ENCODE measurements at places on chromosomes 1 and 21.
A peak's percentile ranks its signal among the peaks of the same experiment; 100 is the strongest.

DNA sequence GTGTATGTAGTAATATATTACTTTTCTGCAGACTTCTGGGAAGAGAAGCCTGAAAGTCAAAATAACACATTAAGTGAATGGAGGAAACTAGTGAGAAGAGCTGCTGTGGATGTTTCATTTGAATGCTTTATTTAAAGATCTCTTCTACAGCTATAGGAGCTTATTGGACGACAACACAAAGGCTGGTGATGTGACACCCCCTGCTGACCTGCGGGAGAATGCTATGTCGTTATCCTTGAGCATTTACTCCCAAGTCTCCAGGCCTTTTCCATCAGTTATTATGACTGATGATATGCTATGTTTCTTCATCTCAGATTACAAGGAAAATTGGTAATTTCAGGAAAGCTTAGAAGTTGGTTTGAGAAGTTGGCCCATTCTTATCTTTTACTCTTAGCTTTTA is 22.3 kb upstream of the PLA2G4A start:
- no peaks in the 10 kb centered on the region for H3K27me3 ChIP-seq
- H3K4me3 ChIP-seq: no peak overlapping the region
- no peaks in the 10 kb centered on the region for H3K36me3 ChIP-seq
- no peak for DNase-seq

- H3K4me1 ChIP-seq: peaks cover 7% of the 10 kb centered on the region
- H3K27ac ChIP-seq: no peak overlapping the region
- H3K36me3 ChIP-seq: no peaks in the 10 kb centered on the region
- DNase-seq: no peak
Observed at GRCh38 chr1:5485968-5486696, 506.1 kb downstream of the NPHP4 start.

DNA sequence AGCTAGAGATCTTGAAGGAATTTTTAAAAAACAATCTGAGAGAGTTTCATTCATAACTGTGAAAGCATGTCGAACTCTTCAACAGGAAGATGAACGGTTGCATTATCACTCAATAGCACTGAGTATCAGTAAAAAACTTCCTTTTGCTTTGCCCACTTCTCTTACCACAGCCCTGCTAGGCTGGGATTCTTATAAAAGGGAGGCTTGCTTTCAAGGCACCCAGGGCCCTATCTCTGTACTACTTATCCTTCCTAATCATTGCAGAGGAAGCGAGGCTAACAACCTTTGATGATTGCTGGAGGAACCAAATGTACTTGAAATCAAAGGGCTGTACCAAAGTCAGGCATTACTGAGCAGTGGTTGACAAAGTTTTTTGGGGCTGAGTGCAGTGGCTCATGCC is 71.2 kb downstream of the SNRPE start:
- H3K4me3 ChIP-seq: no peak overlapping the region
- no peaks in the 10 kb centered on the region for H3K36me3 ChIP-seq
- peaks cover 2% of the 10 kb centered on the region for H3K4me1 ChIP-seq
- no peak overlapping the region for H3K27ac ChIP-seq
- peaks cover 21% of the 10 kb centered on the region for H3K27me3 ChIP-seq

GRCh38 chr1:65014321-65014720 is 48.0 kb upstream of the JAK1 start:
- peaks cover 24% of the 10 kb centered on the region for H3K4me1 ChIP-seq
- no peak overlapping the region for H3K4me3 ChIP-seq
- H3K27me3 ChIP-seq: no peaks in the 10 kb centered on the region
- H3K36me3 ChIP-seq: no peaks in the 10 kb centered on the region
- H3K27ac ChIP-seq: no peak overlapping the region

DNA sequence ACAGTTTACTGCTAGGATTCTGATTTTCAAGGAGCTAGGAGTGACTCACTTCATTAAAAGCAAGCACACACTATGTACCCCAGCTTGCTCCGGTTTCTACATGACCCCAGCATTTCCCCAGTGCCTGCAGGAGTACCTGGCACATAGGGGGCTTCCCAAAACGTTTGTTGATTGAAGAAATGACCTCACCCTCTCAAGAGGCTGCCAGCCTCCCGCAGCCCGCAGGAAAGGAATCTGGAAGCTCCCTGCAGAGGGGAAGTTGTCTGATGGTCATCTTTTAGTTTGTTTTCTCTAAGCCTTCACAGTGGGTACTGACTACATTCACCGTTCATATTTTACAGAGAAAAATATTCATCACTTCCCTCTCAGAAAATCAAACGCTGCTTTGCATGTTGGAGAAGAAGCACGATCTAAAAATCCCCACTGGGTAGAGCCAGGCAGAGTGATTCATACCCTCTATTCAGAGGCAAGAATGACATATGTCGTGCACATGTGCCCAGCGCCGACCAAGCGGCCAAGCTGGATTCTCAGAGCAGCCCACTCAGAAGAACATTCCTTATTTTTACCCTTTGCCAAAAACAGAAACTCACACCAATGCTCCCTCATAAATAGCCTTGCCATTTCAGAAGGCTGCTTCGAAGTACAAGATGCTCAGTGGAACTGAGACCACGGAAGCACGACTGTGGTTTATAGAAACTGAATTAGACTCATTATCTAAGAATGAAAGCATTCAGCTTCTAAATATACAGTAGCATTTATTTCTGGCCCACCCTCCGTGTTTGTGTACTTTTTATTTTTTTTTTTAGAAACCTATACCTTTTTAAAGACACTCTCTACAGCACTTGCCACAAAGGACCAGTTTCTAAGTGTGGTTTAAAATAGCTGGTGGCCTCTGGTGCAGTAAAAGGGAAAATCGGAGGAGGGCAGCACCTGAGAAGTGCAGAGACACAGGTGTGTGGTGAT is 143.2 kb downstream of the MIS18A start:
- no peaks in the 10 kb centered on the region for H3K4me1 ChIP-seq
- no peak overlapping the region for H3K27ac ChIP-seq
- no peak overlapping the region for H3K4me3 ChIP-seq
- peaks cover 18% of the 10 kb centered on the region for H3K27me3 ChIP-seq

GRCh38 chr1:33515112-33515511 is 42.7 kb downstream of the ZSCAN20 start:
- H3K27me3 ChIP-seq: peaks cover 44% of the 10 kb centered on the region
- no peaks in the 10 kb centered on the region for H3K36me3 ChIP-seq
- peaks cover 9% of the 10 kb centered on the region for H3K4me1 ChIP-seq
- no peak overlapping the region for H3K4me3 ChIP-seq
- DNase-seq: no peak
- H3K27ac ChIP-seq: no peak overlapping the region

GRCh38 chr1:174217787-174218574 is 58.7 kb downstream of the RABGAP1L start:
- H3K4me1 ChIP-seq: peaks cover 13% of the 10 kb centered on the region
- H3K27me3 ChIP-seq: no peaks in the 10 kb centered on the region
- H3K36me3 ChIP-seq: peaks cover 23% of the 10 kb centered on the region
- no peak overlapping the region for H3K27ac ChIP-seq

GRCh38 chr1:27958513-27958912 is 1.3 kb upstream of the XKR8 start:
- H3K4me1 ChIP-seq: peaks cover 23% of the 10 kb centered on the region
- DNase-seq: no peak
- H3K36me3 ChIP-seq: peaks cover 6% of the 10 kb centered on the region

DNA sequence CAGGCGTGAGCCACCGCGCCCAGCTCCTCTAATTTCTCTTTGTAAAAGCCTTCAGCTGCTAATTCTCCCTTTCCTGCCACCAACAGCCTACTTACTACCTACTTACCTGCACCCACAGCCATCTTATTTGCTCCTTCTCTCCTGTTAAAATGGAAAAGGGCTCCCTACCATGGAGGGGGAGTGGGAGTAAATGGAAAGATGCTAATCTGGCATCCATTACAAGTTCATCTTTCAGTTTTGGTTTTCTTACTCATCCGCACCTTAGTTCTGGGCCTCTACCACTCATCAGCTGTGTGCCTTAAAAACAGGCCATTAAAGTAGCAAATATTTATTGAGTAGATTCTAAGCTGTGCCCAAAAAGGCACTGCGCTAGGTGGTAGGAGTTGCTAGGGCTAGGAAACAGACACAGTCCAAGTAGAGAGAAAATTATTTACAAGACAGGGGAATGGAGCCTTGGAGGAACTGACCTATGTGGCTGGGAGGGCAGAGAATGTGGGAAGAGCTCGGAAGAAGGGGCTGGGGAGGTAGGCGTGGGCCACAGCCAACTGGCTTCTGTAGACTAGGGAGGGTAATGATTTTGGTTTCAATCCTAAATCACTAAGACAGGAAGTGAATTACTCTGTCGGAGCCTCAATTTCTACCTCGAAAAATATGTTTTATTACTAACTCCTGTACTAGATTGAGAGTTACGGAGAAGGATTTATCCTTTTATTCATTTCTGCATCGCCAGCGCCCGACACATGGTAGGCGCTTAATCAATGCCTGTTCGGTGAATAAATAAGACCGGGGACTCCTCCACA is 685 bp upstream of the DDI2 start:
- H3K4me1 ChIP-seq: peaks cover 39% of the 10 kb centered on the region
- DNase-seq: peak; percentile 42
- H3K36me3 ChIP-seq: peaks cover 34% of the 10 kb centered on the region
- H3K4me3 ChIP-seq: peak overlapping the region; percentile 91
- H3K27me3 ChIP-seq: no peaks in the 10 kb centered on the region

- no peak overlapping the region for H3K4me3 ChIP-seq
- DNase-seq: no peak
- H3K36me3 ChIP-seq: peaks cover 16% of the 10 kb centered on the region
Observed at GRCh38 chr1:246775531-246776385, 51.5 kb downstream of the SCCPDH start.

GRCh38 chr1:3821447-3821846 is 25.1 kb upstream of the LRRC47 start:
- no peak for DNase-seq
- H3K27me3 ChIP-seq: no peaks in the 10 kb centered on the region
- peaks cover 69% of the 10 kb centered on the region for H3K36me3 ChIP-seq
- no peak overlapping the region for H3K4me3 ChIP-seq
- H3K27ac ChIP-seq: no peak overlapping the region

DNA sequence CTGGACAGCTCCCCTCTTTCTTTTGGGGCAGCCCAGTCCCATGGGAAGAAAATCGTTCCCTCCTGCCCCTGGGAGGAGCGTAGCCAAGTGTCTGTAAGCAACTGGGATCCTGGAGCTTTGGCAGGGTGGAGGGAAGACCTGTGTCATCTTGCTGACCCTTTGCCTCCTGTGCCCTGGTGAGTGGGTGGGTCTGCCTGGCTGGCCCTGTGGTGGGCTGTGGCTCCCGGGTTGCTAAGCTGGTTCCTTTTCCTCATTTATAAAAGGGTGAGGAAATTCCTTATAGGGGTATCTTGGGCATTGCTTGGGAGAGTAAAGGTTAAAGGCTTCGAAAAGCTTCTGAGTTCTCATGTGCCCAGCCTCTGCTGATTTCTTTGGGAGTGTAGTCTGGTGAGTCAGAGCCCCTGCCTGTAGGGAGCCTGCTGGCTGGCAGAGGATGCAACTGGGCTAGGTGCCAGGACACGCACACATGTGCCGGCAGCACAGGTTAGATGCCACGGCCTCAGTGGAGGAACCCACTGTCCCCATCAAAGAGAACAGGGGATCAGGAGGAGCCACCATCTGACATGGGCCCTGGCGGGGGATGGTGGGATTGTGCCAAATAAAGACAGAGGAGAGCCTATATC is 85.2 kb downstream of the ARHGEF10L start:
- H3K27ac ChIP-seq: no peak overlapping the region
- no peaks in the 10 kb centered on the region for H3K4me1 ChIP-seq
- H3K27me3 ChIP-seq: peaks cover 5% of the 10 kb centered on the region
- DNase-seq: no peak
- H3K36me3 ChIP-seq: no peaks in the 10 kb centered on the region
- no peak overlapping the region for H3K4me3 ChIP-seq

GRCh38 chr1:175536921-175537320 is 206.5 kb downstream of the TNR start:
- H3K36me3 ChIP-seq: no peaks in the 10 kb centered on the region
- no peak for DNase-seq
- H3K4me3 ChIP-seq: no peak overlapping the region
- no peak overlapping the region for H3K27ac ChIP-seq
- no peaks in the 10 kb centered on the region for H3K4me1 ChIP-seq

- peaks cover 5% of the 10 kb centered on the region for H3K27me3 ChIP-seq
- no peaks in the 10 kb centered on the region for H3K36me3 ChIP-seq
- peak; percentile 12 for DNase-seq
- H3K27ac ChIP-seq: peak overlapping the region; percentile 40
- peaks cover 15% of the 10 kb centered on the region for H3K4me1 ChIP-seq
Observed at GRCh38 chr1:53552146-53552861, 93.1 kb downstream of the DMRTB1 start.

GRCh38 chr1:200780545-200781369 is 42.1 kb downstream of the CAMSAP2 start:
- H3K27ac ChIP-seq: no peak overlapping the region
- no peaks in the 10 kb centered on the region for H3K27me3 ChIP-seq
- no peaks in the 10 kb centered on the region for H3K4me1 ChIP-seq
- H3K36me3 ChIP-seq: peaks cover 15% of the 10 kb centered on the region
- no peak overlapping the region for H3K4me3 ChIP-seq

GRCh38 chr21:23690316-23690715 is 1917.0 kb downstream of the MRPL39 start:
- no peak overlapping the region for H3K4me3 ChIP-seq
- no peaks in the 10 kb centered on the region for H3K27me3 ChIP-seq
- H3K4me1 ChIP-seq: no peaks in the 10 kb centered on the region

GRCh38 chr1:231407547-231408396 is 14.3 kb downstream of the EGLN1 start:
- H3K27ac ChIP-seq: no peak overlapping the region
- H3K27me3 ChIP-seq: no peaks in the 10 kb centered on the region
- H3K4me1 ChIP-seq: peaks cover 18% of the 10 kb centered on the region
- peaks cover 19% of the 10 kb centered on the region for H3K36me3 ChIP-seq
- no peak overlapping the region for H3K4me3 ChIP-seq
- no peak for DNase-seq

DNA sequence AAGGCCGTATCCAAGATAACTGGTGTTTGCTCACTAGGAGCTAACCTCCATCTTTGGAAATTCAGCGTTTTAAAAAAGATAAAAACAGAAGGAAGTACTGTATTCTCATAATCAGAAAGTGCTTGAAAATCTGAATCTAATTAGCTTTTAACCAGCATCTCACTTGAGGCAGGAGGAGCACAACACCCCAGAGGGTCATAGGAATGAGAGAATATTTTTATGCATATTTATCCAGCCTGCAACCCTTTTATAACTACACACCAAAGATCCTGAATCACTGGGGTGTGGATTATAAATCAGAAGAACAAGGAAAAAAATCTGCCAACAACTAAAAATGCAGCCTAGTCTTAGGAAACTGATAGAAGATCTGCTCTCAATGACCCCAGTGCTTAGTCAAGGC is 68.0 kb upstream of the PTCH2 start:
- H3K4me1 ChIP-seq: no peaks in the 10 kb centered on the region
- H3K4me3 ChIP-seq: no peak overlapping the region

DNA sequence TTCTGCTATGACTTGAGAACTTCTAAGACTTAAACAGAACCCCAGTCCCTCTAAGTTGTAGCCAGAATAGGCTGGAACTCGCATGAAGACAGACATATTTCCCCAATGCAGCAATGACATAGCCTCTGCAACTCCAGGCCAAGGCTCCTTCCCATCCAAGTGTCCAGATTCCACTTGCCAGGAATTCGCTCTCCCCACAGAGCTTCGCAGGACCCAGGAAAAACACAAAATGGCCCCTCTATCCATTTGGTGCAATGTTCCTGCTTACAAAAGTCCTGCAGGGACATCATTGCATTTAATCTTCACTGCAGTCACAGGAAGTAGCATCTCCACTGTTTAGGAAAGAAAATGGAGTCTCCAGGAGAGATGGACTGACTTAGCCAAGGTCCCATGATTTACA is 147.5 kb upstream of the KLHDC7A start:
- no peaks in the 10 kb centered on the region for H3K36me3 ChIP-seq
- no peak overlapping the region for H3K27ac ChIP-seq
- no peak for DNase-seq
- H3K4me3 ChIP-seq: no peak overlapping the region
- H3K27me3 ChIP-seq: peaks cover 28% of the 10 kb centered on the region

Measured in activated T-cell treated with anti-CD3 and anti-CD28 coated beads, Interleukin-2, amount 50 U/mL, for 24 hours (primary cell).